Nucleus accumbens (tissue), 56 donors: ENCODE measurements at places on chromosomes 7 and 10.
A peak's percentile ranks its signal among the peaks of the same experiment; 100 is the strongest.

GRCh38 chr10:12638103-12638502 lies 288.8 kb downstream of the CAMK1D start:
- no peak for DNase-seq

GRCh38 chr10:45379891-45380540 lies 6.0 kb downstream of the ALOX5 start:
- DNase-seq = no peak

- no peak for DNase-seq
Observed at GRCh38 chr10:86734207-86734988, 22.0 kb upstream of the BMPR1A start.

GRCh38 chr10:70592186-70592735 lies 10.3 kb downstream of the PRF1 start:
- no peak for DNase-seq

DNA sequence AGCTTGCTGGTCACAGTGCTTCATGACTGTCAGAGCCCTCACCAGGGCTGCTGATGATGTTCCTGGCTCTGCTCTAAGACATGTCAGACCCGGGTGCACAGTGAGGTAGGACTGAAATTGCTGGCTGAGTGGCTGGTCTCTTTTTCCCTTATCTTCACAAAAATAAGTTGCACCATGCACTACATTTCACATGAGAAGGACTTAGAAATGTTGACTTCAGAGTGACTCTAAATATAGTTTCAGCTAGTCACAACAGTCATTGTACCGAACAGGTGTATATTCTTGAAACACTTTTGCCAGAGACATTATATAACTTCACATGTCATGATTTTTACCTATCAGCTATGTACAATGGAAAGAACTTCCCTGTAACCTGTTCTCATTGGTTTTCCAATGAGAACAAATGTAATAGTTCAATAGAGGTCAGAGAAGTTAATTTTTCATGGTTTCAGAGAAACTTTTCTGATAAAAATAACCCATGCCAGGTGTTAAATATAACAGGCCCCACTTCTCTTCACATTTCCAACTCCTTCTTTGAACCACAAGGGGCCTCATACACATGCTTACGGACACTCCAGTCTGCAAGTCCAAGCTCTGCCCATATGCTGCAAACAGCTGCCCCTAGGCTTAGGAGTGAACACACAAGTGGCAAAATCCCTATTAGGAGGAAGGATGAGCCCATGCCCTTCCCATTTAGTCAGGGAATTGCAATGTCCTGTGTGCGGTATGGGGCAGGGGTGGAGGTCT lies 115.6 kb downstream of the CDK6 start:
- no peak for DNase-seq

DNA sequence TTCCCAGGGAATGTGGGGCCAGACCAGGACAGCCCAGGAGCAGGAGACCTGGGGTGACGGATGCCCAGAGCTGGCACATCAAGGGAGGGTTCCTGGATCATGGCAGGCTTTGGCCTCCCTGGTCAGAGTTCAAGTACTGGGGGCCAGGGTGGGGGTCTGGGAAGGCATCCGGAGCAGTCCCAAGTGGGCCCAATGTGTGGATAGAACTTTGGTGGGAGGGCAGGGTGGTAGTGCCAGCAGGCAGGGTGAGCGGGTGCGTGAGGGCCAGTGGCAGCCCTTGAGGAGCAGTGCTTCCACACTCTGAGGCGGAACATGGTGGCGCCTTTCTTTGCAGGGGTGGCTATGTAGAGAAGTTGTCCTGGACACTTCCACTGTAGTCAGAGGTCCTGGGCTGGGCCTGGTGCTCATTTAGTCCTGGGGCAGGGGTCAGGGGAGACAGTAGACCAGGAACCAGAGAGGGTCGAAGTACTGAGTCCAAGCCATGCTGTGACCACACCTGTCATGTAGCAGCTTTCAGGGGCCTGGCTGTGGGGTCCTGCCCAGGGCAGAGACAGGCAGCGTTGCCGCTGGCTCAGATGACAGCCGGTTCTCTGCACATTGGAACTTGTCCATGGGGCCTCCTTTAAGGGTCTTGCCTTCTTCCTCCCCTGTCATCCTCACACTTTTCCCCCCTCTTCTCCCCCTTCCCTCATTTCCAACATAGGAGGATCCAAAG lies 22.2 kb upstream of the CSGALNACT2 start:
- no peak for DNase-seq

DNA sequence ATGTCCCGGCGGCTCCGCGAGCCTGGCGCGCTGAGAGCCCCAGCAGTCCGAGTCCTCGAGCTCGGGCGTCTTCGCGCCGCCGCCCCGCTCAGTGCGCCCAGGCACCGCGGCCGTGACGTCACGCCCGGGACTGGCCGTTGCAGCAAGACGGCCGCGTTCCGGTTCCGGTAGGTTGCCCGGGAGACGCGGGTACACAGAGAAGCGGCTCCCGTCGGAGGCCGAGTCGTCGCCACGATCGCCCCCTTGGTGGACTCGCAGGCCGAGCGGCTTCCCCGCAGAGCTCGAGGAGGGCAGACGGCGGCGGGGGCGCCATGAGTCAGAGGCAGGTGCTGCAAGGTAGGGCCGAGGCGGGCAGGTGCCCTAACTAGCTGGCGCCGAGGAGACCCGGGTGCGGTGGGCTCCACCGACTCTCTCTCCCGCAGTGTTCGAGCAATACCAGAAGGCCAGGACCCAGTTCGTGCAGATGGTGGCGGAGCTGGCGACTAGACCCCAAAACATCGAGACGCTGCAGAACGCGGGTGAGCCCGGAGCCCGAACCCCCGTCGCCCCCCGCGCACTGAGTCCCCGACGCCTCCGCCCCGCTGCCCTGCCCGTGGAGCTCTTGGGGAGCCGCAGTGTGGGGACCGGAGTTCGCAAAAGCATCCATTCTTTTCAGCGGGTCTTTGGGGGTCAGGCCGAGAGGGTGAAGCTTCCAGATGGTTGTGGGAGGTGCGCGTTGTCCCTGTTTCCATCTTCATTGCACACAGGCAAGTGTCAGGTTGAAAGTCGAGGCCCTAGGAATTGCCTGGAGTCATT lies at the start of gene SPAG6:
TSS of gene SPAG6 (plus strand) at position 196 of the 795 bp plus-strand sequence. CDS start at position 312, 116 bp downstream.
- peak; percentile 10 for DNase-seq

GRCh38 chr7:19353180-19353579 lies 208.0 kb upstream of the FERD3L start:
- no peak for DNase-seq

- no peak for DNase-seq
Observed at GRCh38 chr7:76282344-76283253, 19.9 kb upstream of the HSPB1 start.

GRCh38 chr7:134755422-134756022 lies 23.9 kb upstream of the CALD1 start:
- DNase-seq = no peak

DNA sequence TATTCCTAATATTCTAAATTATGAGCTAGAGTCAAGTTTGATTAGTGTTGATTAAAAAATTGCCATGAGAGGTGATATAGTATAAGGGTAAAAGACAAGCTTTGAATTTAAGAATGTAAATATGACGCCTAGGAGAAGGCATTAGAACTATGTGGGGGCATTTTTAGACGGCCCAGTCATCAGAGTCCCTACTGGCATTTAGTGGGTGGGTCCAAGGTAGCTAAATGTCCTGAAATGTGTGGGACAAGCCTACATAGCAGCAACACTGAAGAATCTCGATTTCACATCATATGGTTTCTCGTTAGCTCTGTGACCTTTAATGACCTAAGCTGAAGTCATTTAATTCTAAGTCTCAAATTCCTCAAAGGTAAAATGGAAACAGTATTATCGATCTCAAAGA lies 133.5 kb downstream of the SGMS1 start:
- DNase-seq = no peak

- DNase-seq = no peak
Observed at GRCh38 chr7:2094454-2095045, 138.2 kb downstream of the MAD1L1 start.

GRCh38 chr10:110357871-110358270 lies 53.2 kb upstream of the SMNDC1 start:
- DNase-seq = no peak

DNA sequence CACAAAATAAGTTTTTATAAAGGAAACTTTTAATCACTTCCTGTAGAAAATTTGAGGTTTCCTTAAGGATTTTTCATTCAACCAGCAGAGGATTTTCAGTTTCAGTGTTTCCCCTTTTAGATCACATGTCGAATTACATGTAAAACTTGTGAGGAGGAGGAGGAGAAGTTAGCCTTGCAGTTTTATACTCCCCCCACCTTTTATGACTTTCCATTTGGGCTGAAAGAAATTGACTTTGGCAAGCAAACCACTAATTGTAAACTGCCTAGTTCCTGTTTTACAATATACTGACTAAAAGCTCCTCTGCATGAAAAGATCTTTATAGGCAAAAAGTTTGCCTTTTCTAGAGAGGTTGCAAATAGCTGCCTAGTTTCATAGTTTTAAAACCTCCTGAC lies 3.0 kb downstream of the BAMBI start:
- no peak for DNase-seq

DNA sequence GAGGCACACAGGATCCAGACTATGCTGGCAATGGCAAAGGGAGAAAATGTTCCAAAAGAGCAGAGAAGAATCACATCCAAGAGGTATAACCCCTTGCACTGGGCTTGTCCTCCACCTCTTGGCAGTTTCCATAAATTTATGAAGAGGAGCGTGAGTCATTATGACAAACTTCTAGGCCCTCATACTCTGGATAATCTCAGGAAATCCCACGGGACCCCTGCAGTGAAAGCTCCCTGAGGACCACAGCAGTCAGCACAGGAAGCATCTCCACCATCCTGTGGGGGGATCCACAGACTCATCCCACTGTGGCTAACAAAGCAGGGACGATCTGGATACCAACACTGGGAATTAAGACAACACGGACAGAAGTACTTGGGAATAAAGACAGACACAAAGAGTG lies 30.3 kb upstream of the GPAM start:
- no peak for DNase-seq

- no peak for DNase-seq
Observed at GRCh38 chr7:14507617-14508016, 394.9 kb downstream of the DGKB start.

- no peak for DNase-seq
Observed at GRCh38 chr10:64007157-64007556, 486.0 kb downstream of the REEP3 start.

DNA sequence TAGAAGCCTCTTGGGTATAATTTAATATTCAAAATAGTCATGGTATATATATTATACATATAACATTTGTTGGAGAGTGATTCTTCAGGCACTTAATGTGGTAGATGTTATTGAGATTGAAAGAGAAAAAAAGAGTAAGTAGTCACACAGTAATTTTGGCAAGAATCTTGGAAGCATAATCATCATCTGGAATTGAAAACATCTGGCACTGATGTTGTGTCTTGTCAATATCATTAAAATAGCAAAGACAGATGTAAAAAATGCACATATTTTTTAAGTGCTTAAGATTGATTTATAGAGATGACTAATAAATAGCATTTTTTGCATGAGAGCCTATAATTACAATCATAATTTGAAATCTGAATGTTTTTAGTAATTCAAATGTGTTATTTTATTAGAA lies 9.5 kb downstream of the SEMA3D start:
- no peak for DNase-seq

DNA sequence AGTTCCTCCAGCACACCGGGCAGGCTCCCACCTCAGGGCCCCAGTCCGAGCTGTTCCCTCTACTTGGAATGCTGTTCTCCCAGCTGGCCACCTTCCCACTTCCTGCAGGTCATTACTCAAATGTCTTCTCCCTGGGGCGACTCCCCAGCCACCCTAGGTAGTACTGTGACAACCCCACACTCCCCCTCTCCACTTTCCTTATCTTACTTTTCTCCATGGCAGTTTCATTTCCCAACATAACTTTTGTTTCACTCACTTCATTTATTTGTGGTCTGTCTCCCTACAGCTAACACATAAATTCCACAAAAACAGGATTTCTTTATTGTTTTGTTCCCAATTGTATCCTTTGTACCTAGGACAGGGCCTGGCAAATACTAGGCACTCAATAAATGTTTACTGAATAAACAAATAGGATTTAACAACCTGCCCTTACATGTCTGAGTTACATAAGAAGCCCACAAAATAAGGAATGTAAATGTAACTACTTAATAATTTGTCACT lies 76.5 kb downstream of the JAZF1 start:
- DNase-seq = no peak

- DNase-seq = no peak
Observed at GRCh38 chr10:26243351-26243720, 26.8 kb downstream of the GAD2 start.

GRCh38 chr10:34074051-34074450 lies 739.6 kb upstream of the NRP1 start:
- DNase-seq = no peak

- DNase-seq = no peak
Observed at GRCh38 chr10:8386781-8387180, 332.3 kb downstream of the GATA3 start.

GRCh38 chr10:101097881-101098280 lies 33.2 kb upstream of the TLX1 start:
- DNase-seq = no peak

GRCh38 chr7:45242698-45243097 lies 85.1 kb downstream of the RAMP3 start:
- no peak for DNase-seq

DNA sequence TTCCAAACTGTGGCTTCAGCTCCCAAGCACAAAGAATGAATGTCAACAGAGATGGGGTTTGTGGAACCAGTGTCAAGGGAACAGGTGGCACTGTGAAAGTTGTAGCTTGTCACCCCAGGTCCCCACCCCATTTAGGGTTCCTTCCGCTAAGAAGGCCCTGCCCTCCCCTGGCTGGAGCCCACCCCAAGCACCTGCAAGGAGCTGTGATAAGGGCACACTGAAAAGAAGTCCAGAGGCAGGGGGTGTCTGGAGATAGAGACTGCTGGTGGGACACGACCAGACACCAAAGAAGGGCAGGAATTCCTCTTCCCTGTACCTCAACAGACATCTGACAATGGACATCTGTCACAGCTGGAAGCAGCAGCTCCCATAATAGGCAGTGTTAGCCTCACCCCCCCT lies 4.5 kb downstream of the GRID1 start:
- no peak for DNase-seq

GRCh38 chr7:1055956-1056784 lies 11.8 kb downstream of the GPR146 start:
- DNase-seq = no peak

GRCh38 chr10:43822631-43823580 lies 174.2 kb upstream of the ZNF32 start:
- DNase-seq = no peak

DNA sequence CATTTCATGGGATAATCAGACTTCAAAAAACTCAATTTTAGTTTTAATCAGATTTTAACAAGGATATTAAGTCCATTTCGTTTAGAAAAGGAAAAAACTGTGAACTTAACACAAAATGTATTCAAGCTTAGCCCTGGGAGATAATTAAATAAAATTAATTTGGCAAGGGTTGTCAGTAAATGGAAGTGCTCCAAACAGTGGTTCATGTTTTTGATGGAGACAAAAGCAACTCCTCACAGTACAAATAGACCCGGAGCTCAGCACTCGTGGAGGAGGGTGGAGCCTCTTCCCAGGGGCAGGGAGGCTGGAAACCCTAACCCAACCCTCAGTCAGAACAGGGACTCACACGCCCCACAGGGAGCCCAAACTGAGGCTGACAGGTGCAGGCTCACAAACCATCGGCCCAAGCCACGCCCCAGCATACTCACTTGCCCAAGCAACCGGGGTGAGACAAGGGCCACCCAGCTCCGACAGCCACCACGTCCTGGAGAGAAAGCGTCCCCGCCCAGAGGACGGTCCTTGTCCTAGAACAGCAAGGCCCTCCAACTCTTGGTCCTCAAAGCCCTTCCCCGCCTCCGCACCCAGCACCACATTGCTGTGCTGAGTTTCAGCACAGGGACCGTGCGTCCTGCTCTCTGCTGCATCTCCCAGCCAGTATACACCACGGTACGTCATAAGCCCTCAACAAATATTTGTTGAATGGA lies 39.8 kb downstream of the MAD1L1 start:
- DNase-seq = no peak
